ENCODE measurements at places on chromosomes 1 and 21.

- DNase-seq, result no peak
These were observed 14.7 kb downstream of the PFKL start for GRCh38 chr21:44314561-44314960.

- DNase-seq, result peak; percentile 51
These were observed 5.5 kb upstream of the PRKCZ start for GRCh38 chr1:2044510-2045319.

GRCh38 chr21:27505516-27505915 is 538.6 kb upstream of the ADAMTS5 start:
- no peak for DNase-seq

GRCh38 chr1:16063226-16063829 is 10.1 kb downstream of the FAM131C start:
- DNase-seq, result no peak

DNA sequence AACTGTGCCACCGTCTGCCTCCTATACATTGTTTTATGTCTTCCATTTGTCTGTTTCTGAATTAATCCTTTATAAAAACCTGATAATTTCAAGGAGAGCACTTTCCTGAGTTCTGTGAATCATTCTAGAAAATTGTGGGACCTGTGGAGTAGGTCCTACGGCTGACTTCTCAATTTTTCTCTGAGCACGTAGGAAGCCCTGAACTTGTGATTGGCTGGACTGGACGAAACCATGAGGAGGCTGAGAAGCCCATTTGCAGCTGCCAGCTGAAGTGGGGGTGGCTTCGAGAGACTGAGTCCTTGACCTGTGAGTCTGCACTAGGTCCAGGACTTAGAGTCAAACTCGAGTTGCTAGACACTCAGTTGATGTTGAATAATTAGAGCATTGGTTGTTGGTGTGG is 277.1 kb upstream of the NCAM2 start:
- DNase-seq, result no peak

DNA sequence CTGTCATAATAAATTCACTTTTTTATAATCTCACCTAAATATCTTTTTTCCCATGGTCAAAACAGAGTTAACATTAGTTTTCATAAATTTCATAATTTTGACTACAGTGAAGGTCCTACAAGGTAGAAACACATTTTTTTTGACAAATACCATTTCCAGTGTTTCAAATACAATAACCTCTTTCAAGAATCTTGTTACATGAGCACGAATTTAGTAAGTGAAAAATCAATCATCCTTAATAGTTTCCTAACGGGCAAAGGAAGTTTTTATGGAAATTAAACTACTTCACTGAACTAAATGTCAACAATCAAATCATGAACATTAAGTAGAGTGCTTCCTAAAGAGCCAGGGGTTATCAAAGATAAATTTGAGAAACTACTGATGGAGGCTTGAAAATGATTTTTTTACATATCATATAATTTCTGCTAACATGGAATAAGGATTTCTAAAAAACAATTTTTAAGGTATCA is 35.4 kb downstream of the ABL2 start:
- DNase-seq, result no peak

- no peak for DNase-seq
These were observed 30.8 kb upstream of the ABCG1 start for GRCh38 chr21:42187976-42188653.

DNA sequence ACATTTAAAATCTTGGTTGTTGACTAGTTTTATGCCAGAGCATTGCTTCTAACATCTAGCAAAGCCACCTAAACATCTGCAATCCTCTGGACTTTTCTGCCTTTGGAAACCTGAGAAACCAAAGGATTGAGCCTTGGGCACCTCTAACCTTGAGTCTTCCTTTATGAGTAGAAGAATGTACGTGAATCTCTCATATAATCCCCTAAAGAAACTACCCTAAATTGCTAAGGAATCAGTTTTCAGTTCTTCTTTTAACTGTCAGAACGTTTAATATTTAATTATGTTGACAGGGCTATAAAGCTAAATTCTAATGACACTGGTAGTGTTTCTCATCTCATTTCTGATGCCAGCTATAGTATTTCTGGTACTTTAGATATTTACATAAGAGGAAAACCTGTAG is 997.3 kb downstream of the AMY1C start:
- no peak for DNase-seq

GRCh38 chr1:22702296-22703085 is 8.1 kb upstream of the EPHB2 start:
- DNase-seq, result no peak

GRCh38 chr21:18840239-18840638 is 436.7 kb upstream of the TMPRSS15 start:
- DNase-seq, result no peak

DNA sequence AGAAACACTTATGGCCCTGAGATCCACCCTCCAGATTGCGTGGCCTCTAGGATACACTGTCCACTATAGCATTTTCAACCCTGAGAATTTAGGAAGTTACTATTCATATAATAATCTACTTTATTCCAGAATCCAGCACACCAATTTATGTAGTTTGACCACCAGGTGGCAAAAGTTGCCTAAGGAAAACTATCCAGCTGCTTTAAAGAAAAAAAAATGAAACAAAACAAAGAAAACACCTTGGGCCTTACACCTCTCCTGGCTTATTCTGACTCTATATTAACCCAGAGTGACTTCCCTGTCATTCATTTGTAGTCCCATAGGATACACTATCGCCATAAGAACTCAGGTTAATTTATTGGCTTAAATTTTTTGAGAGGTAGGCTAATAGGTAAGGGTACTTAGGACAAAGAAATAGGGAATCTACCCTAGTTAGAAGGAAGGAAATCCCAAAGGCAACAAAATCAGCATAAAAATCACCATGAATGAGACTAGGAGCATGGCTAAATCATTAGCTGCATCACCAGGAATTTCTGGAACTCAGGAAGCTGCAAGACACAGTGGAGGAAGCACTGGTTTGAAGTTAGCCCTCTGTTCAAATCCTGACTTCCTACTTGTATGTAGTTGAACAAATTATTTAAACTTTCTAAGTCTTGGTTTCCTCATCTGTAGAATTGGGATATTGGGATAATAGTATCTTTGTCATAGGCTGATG is 107.5 kb downstream of the SPAG17 start:
- no peak for DNase-seq

DNA sequence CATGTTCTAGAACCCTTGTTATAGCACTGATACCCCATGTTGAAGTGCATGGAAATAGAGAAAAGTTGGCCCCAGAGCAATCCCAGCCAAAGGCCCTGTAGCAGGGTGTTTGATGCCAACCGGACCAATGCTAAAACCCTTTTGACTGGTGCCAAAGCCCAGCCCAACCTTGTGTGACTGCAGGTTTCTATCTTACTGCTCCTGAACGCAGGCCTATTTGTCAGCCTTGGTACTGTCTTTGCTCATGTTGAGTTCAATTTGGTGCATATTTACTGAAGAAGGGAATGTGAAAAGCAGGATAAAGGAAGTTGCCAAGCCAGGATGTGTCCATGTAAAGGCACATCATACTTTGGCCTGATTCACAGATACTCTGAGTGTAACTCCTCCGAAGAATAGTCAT is 51.7 kb upstream of the NFASC start:
- no peak for DNase-seq

Data from putamen (tissue), 1 donor.